ENCODE measurements at places on chromosomes 3 and 15.

DNA sequence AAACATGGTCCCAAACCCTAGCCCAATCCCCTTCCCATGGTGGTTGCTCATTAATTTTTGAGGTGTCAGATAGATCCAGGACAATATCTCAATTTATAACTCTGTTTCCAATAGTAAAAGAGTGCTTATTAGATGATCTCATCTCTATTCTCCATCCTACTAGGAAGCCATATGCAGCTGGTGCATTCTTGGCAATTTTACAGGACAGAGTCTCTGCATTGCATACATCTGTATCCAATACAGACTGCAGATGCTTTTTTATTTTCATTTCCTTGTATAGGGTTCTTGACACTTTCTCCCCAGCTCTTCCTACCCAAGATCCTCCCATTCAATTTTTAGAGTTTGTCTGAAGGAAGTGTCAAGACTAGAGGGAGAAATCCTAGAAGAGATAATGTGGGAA lies 194.8 kb upstream of the DPH6 start:
- H3K4me1 ChIP-seq, result no peaks in the 10 kb centered on the region
- H3K36me3 ChIP-seq, result no peaks in the 10 kb centered on the region
- no peaks in the 10 kb centered on the region for H3K27me3 ChIP-seq
- no peak overlapping the region for H3K4me3 ChIP-seq
- DNase-seq, result no peak

DNA sequence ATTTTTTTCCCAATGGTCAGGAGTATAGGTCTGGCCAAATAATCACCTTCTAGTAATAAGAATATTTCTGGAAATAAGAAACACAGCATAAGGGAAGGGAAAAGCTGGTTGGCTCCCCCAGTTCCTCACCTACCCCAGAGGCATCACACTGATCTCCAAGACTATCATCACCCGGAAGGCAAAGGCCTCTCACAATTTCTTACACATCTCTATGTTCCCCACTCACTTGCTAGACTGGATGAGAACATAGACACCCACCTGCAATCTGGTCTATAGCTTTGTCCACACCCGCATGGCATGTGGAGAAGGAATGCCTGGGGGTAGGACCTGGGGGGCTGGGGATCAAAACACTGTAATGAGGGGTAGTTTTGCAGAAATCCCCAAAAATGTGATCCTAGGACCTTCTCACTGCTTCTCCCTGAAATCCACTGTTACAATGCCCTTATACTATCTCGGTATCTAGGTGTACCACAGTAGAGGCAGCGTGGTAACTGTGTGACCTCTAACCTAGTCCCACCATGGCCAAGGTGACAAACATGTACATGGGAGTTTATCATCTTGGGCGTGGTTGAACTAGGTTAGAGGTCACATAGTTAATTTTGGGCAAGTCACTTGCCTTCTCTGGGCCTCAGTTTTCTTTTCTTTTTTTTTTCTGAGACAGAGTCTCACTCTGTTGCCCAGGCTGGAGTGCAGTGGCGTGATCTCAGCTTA lies 29.5 kb upstream of the NRROS start:
- no peak overlapping the region for H3K4me3 ChIP-seq
- H3K27me3 ChIP-seq, result no peaks in the 10 kb centered on the region
- no peak overlapping the region for H3K27ac ChIP-seq

DNA sequence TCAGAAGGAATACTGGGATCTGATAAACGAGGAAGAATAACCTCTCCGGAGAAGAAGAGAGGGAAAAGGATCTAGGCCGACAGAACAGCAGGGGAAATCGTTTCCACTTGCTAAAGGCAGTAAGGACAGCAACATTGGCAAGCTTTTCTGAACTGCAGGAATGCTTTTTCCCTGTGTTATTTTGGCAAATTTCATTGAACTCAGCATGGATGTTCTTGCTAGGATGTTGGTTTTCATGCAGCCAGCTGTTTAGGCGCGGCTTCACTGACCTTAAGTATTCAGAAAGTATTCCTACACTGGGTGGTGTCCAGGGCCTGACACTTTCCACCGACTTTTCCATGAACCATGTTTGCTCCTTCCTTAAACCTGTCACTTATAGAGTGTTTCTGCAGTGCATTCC lies 489.7 kb downstream of the CNTN3 start:
- DNase-seq, result no peak
- no peaks in the 10 kb centered on the region for H3K36me3 ChIP-seq
- no peak overlapping the region for H3K4me3 ChIP-seq

DNA sequence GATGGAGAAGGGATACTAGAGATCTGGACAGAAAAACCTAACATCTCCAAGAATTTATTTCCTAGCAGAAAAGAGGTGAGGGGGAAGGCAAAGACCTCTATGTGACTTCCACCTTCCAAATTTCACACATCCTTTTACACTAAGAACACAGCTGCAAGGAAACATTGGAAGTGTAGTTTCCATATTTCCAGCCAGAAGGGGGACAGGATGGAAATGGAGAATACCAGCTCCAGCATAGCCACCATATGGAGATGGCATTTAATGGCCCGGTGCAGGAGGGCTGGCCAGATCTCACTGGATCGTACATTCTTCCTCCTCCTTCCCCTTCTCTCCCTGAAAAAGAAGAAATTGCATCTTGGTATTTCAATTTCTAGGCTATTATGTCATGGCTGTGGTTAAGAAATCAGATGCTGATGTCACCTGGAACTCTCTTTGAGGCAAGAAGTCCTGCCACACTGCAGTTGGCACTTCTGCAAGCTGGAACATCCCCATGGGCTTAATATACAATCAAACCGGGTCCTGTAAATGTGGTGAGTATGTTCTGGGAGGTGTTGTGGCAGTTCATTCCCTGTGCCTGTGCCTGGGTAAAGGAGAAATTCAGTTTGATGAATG lies 36.9 kb upstream of the TF start:
- no peaks in the 10 kb centered on the region for H3K4me1 ChIP-seq
- no peak overlapping the region for H3K27ac ChIP-seq
- H3K36me3 ChIP-seq, result no peaks in the 10 kb centered on the region
- H3K27me3 ChIP-seq, result no peaks in the 10 kb centered on the region
- no peak for DNase-seq

GRCh38 chr3:117080872-117081271 lies 371.3 kb downstream of the TUSC7 start:
- H3K4me3 ChIP-seq, result no peak overlapping the region
- DNase-seq, result no peak
- H3K36me3 ChIP-seq, result no peaks in the 10 kb centered on the region
- H3K4me1 ChIP-seq, result peaks cover 8% of the 10 kb centered on the region
- no peaks in the 10 kb centered on the region for H3K27me3 ChIP-seq

DNA sequence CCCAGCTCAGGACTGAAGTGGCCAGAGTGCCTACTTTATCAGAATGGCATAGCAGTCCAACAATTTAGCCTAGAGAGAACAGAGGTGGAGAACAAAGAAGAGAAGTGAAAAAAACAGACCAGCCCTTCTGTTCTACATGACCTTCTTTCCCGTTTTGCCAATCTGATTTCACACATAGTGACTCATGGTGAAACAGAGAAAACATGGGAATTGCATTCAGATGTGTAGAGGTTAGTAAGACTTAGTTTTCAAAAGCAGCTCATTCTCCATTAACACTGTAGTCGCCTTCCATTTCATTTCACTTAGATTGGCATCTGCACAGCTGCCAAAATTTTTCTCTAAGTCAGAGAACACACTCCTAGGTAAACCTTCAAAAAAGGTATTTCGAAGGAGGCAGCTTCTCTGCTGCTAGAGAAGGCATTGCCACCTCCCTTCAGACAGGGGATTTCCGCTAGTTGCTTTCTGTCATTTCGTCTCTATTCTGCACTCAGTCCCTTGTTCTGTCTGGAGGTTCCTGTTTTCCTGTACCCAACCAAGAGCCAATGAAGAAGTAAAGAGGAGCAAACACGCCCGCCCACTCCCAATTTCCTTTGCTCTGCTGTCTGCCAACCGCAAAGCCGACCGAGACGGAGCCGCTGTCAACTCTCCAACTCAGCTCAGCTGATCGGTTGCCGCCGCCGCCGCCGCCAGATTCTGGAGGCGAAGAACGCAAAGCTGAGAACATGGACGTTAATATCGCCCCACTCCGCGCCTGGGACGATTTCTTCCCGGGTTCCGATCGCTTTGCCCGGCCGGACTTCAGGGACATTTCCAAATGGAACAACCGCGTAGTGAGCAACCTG lies at the start of gene ARL6IP5:
TSS of gene ARL6IP5 (plus strand) at position 612 of the 842 bp plus-strand sequence. CDS start at position 723, 111 bp downstream.
- peaks cover 62% of the 10 kb centered on the region for H3K4me1 ChIP-seq
- no peak for DNase-seq
- H3K4me3 ChIP-seq, result peak within 1 kb of the TSS; percentile 69
- H3K36me3 ChIP-seq, result no peaks in the 10 kb centered on the region
- H3K27ac ChIP-seq, result peak within 1 kb of the TSS; percentile 88

GRCh38 chr3:158094235-158095110 lies 11.7 kb downstream of the SHOX2 start:
- H3K27me3 ChIP-seq, result peaks cover 18% of the 10 kb centered on the region
- no peak overlapping the region for H3K27ac ChIP-seq
- peaks cover 9% of the 10 kb centered on the region for H3K4me1 ChIP-seq
- no peak overlapping the region for H3K4me3 ChIP-seq
- no peaks in the 10 kb centered on the region for H3K36me3 ChIP-seq
- no peak for DNase-seq

DNA sequence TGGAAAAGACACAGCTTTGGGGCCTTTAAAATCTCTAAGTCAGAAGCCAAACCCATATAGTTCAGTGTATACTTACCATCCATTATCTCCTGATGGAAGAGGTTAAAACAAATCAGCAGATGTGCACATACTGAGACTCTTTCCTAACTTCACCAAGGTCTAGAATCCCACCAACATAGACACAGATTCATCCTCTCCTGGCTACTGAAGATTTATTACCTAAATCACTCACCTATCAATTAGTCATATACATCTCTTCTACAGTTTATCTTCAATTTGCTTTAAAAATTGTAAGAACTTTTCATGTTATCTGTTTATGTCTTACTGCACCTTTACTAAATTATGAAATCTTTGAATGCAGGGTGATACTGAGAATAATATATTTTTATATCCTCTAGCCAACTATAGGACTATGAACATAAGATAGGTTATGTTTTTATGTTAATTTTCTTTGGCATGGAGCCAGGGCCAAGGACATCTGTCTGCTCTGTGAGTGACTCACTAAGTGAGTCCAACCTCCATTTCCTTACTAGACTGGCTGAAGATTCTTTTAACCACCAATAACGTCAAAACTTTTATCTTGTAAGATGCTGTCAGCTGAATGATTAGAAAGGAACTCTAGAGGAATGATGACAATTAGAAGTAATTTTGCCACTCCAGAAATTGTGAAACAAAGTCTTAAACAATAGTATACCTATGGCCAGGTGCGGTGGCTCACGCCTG lies 397.6 kb downstream of the FOXP1 start:
- no peaks in the 10 kb centered on the region for H3K36me3 ChIP-seq
- no peak overlapping the region for H3K27ac ChIP-seq
- no peaks in the 10 kb centered on the region for H3K4me1 ChIP-seq
- H3K27me3 ChIP-seq, result no peaks in the 10 kb centered on the region

DNA sequence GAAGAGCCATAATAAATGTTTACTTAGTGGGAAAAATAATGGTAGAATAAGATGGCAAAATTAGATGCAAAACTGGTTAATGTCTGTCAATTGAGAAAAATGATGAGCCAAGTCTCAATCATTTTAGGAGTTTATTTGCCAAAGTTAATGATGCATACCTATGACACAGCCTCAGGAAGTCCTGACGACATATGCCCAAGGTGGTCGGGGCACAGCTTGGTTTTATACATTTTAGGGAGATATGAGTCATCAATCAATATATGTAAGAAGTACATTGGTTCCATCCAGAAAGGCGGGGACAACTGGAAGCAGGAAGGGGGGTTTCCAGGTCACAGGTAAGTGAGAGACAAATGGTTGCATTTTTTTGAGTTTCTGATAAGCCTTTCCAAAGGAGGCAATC lies 31.5 kb downstream of the CLEC3B start:
- no peaks in the 10 kb centered on the region for H3K36me3 ChIP-seq
- H3K27me3 ChIP-seq, result no peaks in the 10 kb centered on the region
- H3K4me3 ChIP-seq, result no peak overlapping the region
- no peak for DNase-seq
- peaks cover 38% of the 10 kb centered on the region for H3K4me1 ChIP-seq

- H3K36me3 ChIP-seq, result no peaks in the 10 kb centered on the region
- H3K27ac ChIP-seq, result no peak overlapping the region
- no peak overlapping the region for H3K4me3 ChIP-seq
Measured at GRCh38 chr3:27939521-27939920, 217.4 kb upstream of the EOMES start.

DNA sequence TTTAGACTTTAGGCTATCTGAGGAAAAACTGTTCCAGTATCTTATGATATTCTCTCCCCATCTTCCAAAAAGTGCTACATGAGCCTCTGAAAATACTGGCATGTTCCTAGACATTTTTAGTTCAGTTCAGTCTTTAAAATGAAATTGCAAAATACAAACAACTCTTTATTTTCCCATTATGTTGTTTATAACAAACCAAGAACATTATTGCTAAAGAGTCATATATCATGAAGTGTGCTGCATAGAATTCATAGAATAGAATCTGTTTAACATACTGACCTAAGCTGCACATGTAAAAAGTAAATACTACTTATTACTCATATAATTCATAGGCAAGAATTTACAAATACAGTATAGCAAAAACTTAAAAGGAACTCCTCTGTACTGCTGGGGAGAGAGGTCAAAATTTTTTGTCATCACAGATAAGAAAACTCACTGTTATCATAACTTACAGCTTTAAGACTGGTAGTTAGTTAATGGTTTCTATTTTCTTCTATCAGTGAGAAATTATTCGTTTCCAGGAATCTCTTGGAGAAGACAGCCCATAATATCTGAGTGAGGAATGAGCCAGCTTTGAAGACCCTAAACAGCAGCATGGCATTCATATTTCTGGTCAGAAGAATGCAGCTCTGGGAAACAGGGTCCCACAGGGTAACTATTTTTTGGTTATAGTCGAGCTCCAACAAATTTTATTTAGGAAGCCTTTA lies 32.2 kb downstream of the FILIP1L start:
- H3K27ac ChIP-seq, result no peak overlapping the region
- no peak for DNase-seq
- no peaks in the 10 kb centered on the region for H3K36me3 ChIP-seq
- H3K4me3 ChIP-seq, result no peak overlapping the region

DNA sequence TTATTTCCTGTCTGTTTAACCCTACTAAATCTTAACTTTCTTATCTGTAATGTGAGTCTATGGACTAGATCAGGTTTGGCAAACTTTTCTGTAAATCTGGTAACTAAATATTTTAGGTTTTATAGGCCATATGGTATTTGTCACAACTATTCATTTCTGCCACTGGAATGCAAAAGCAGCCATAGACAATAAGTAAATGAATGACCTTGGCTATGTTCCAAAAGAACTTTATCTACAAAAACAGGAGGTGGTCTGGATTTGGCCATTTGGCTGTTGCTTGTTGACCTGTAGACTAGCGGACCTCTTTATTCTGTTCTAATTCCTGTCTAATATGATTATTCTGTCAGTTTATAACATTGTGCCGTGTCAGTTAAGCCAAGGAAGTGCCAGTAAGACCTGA lies 314.2 kb downstream of the LPP start:
- no peaks in the 10 kb centered on the region for H3K36me3 ChIP-seq
- no peak overlapping the region for H3K4me3 ChIP-seq
- H3K27ac ChIP-seq, result peak overlapping the region; percentile 58
- H3K4me1 ChIP-seq, result peaks cover 35% of the 10 kb centered on the region
- H3K27me3 ChIP-seq, result no peaks in the 10 kb centered on the region
